ENCODE measurements at places on chromosomes 11 and 22. TPM values are rescaled to one million over a fixed set of nuclear protein-coding genes. Genes with fewer than 3 reads are reported as not detected.

The MRGPRX3 gene
- not detected for polyA plus RNA-seq

GRCh38 chr22:24536089-24536488, 18.8 kb downstream of the GUCD1 start:
- no peak for DNase-seq

DNA sequence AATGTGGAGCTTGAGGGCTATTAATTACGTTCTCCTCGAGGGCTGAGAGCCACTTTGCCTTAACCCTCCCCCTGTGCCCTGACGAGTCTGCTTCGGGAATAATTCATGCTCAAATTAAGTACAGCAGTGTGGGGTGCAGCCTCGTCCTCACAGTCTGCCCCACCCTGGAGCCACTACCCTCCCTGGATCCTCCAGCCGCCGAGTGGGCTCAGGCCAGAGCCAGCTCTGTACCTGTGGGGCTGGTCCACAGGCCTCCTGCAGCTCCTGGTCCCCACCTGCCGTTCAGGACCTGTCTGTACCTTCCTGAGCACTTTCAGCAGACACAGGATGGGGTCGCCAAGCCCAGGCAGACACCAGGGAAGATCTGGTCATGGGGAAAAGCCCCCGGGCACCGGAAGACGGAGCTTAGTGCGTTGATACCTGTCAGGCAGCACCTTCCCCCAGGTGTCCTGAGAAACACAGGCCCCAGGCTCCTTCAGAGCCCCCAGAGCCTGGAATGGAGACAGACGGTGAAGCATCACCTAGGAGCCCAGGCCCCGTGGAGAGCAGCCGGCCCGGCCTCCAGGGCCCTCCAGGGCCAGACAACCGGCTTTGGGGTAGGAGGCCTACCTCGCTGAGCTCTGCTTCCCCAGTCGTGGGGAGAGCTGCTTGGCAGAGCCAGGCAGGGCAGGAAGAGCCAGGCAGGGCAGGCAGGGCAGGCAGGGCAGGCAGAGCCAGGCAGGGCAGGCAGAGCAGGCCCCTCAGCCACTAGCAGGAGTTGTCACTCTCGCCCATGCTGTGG, 9.7 kb downstream of the TSPAN32 start:
- no peak for DNase-seq

The POTEH gene
- polyA plus RNA-seq: not detected

GRCh38 chr22:22369964-22370270, 125.3 kb downstream of the VPREB1 start:
- no peak for DNase-seq

- DNase-seq: no peak
These were observed 306.6 kb downstream of the BUD13 start for GRCh38 chr11:116466191-116466590.

DNA sequence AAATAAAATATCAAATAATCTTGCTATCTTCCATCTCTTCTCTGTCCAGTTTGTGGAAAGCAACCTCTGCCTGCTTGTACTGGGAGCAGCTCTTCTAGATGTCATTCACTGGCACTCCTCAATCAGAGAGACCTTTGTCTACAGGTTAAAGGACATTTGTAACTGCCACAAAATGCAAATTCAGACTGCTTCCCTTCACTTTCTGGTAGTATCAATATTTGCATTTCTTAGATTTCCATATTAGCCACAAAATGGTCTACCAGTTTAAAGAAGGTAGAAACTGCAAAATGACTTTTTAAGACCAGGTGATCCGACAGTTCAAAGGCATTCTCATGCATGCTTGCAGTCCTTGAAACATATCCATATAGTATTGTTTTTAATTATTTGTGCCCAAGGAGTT, 51.7 kb upstream of the RCN1 start:
- DNase-seq: no peak

The ZBTB16 gene
- polyA plus RNA-seq: 1.3 TPM

The MIEF1 gene
- polyA plus RNA-seq: 34.9 TPM

The INCENP gene
- 40.5 TPM for polyA plus RNA-seq

GRCh38 chr22:26342745-26343410, 86.2 kb upstream of the ASPHD2 start:
- DNase-seq: no peak

The NAALADL1 gene
- polyA plus RNA-seq: 8.7 TPM

DNA sequence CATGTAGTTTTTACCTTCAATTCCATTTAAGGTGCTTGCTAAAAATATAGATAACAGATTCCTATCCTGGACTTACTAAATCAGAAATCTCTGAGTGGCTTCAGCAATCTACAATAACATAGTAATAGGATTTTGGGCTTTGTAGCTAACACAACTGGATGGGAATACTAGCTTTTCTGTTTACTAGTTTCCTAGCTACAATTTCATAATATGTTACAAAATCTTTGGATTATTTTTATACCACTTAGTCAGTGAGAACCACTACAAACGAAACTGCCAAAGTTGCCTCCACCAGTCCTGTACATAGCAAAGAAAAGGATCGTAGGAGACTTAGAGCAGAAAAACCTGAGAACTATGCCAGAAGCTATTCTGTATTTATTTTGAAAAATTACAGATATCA, 87.7 kb upstream of the ANO3 start:
- no peak for DNase-seq

DNA sequence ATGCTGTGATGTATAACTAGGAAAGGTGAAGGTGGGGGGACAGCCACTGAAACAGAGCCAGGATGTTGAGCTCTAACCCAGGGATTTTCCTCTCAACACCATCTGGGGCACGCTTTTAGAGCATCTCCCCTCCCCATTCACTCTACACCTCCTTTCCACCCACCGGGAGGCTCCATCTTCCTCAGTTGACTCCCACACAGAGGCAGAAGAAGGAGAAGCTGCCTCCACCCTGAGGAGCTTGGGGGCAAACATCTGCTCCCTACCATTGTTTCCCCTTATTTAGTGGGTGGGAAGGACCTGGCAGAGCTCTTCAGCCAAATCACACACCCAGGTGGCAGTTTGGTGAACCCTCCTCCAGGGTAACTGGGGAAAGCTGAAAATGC, 50.0 kb upstream of the ADA2 start:
- no peak for DNase-seq

DNA sequence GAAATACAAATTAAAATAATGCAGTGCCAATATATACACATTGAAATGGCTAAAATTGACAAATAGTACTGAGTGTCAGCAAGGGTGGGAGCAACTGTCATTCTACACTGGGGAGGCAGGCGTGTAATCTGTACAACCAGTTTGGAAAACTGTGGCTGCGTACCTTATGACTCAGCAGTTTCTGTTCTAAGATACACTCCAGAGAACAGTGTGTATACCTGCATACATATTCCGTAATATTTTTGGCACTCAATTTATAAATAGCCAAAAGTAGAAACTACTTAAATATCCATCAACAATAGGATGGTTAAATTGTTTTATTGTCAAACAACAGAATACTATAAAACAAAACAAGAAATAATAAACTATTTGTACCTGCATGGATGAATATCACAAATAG, 57.6 kb downstream of the RNF169 start:
- DNase-seq: no peak

GRCh38 chr11:84857746-84858145, 769.4 kb downstream of the DLG2 start:
- no peak for DNase-seq

- peak; percentile 78 for DNase-seq
These were observed 4.0 kb upstream of the WNT11 start for GRCh38 chr11:76209973-76210930.

GRCh38 chr11:5738431-5738830, 2.2 kb downstream of the OR56B1 start:
- DNase-seq: no peak

- no peak for DNase-seq
These were observed 283.1 kb upstream of the CTSC start for GRCh38 chr11:88620568-88621130.

DNA sequence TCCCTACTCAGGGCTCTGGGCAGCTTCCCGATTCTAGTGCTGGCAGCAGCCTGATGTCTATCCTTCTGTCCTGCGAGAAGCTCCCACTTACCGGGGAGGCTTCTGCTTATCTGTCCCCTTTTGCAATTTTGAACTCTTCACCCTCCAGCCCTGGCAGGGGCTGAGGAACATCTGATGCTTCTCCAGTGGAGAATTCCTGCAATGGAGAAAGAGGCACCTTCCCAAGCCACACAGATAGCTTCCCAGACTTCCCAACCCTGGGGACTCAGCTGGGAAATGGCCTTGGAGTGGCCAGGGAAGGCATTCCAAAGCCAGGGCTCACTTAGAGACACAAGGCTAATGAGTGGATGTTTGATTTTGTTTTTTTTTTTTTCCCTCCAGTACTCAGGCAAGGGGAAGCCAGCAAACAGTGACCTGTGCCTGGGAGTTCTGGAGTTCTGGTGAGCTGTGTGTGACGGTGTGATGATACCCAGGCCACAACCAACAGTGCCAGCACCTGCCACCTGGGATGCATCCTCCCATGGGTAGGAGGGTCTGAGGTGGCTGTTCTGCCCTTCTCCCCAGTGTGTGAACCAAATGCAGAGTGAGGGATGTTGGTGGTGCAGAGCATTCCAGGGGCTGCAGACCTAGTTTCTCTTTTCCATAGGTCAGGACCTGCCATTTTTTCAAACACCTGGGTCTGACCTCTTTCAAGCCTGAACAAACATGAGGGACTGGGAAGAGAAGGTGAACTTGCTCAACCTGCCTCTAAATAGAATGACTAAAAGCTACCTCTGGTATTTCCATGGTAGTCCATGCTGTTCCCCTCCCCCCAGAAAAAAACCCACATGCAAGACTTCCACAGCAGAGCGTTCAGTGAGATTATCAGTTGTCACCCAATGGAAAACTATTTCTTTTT, 95.1 kb downstream of the CCDC81 start:
- DNase-seq: no peak

GRCh38 chr11:130645843-130646197, 197.4 kb downstream of the ADAMTS15 start:
- no peak for DNase-seq

GRCh38 chr11:67666676-67667489, 7.5 kb downstream of the ALDH3B2 start:
- no peak for DNase-seq

DNA sequence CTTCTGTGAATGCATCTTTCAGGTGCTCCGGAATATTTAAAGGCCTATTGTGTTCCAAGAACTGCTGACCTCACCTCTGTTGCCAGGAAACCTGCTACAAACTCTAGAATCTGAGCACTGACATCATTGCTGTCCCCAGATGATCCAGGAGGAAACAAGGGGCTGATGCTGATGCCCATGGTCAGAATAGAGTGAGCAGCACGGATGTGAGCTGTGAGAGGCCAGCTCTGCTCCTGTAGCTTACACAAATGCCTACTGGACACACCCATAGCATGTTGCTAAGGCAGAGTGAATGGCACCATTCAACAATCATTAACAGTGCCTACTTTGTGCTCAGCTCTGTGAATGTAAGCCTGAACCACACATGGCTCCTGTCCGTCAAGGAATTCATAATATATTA, 276.7 kb upstream of the API5 start:
- DNase-seq: peak; percentile 22

DNA sequence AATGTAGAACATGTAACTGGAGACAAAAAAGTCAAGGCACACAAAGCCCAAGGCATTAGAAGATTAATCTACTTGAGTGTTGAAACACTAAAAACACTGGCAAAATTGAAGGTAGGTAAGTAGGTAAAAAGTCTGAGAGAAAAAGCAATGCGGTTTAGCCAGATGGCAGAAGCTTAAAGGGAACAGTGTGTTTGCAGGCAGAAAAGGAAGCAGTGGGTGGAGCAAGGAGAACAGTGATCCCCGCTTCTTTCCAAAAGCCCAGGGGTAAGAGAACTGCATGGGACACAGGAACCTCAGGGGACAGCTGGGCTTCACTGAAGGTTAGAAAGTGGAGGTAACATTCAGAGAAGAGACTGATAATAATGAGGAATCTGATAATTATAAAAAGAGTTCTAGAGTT, 16.0 kb downstream of the MRE11 start:
- no peak for DNase-seq

- no peak for DNase-seq
These were observed 48.2 kb downstream of the ADM start for GRCh38 chr11:10352921-10353550.

GRCh38 chr11:118552341-118552740, 13.4 kb downstream of the IFT46 start:
- no peak for DNase-seq

DNA sequence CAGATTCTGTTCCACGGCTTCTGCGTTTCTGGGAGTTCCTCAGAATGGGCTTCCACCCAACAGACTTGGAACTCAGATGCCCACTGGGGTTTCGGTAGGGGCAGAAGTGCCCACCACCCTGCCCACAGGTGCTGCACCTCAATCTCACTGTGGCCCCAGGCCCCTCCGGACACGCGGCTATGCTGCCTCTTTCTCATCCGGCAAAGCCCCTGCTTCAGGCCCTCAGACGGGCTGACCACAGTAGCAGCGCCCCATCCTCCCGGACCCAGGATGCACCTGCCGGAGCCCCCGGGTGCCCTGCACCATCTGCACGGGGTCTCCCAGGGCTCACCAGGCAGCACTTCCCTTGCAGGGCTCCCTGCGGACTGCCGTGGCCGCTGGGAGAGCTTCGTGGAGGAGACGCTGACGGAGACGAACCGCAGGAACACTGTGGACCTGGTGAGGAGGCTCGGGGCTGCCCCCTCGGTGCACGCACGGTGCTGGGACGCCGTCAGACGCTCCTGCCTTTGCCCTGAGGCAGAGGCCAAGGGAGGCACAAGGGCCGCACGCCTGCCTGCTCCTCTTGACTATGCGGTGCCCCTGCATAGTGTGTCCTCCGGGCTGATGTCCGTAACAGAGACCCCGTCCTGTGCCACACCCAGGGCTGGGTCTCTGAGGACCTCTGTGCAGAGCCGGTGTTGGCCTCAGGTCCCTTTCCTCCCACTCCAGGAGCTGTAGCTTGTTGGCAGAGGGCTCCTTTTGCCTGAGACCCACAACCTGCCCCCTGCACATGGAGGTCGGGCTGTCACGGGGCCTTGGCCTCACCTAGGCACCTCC, 38.6 kb downstream of the SBF1 start:
- no peak for DNase-seq

The ASCL2 gene
- polyA plus RNA-seq: 3.1 TPM

DNA sequence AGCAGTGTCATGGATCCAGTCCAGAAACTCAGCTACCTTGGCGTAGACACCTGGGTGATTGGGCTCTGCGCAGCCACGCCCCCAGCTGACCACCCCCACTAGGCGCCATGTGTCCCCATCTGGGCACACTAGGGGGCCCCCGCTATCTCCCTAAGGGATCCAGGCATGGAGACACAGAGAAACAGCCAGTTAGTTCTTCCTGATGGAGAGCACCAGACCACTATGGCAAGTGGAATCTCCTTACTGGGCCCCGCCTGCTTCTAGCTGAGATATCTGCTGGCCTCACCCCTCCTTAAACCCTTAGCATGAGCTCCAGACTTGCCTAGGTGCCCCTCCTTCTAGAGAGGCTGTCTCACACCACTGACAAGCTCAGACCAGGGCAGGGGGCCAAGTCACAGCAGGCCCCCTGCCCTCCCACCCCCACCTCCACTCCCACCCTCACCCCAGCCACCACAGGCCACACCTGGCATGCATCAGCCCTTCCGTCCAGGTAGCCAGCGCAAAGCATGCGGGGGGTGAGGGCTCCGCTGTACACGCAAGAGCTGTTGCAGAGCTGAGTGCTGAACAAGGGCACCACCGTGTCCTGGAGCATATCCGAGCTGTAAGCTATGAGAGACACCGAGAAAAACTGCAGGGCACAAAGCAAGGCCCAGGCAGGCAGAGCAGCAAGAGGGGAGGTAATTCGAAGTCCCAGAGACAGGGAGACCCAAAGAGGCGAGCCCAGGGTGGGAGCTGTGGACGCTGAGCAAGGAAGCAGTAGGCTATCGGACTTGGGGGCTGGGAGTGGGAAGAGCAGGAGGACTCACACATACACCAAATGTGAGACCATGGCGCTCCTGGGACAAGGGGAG, 16.1 kb downstream of the TMPRSS5 start:
- no peak for DNase-seq

The C11orf86 gene
- 0.44 TPM for polyA plus RNA-seq
